ENCODE measurements at places on chromosomes 1 and 21.

DNA sequence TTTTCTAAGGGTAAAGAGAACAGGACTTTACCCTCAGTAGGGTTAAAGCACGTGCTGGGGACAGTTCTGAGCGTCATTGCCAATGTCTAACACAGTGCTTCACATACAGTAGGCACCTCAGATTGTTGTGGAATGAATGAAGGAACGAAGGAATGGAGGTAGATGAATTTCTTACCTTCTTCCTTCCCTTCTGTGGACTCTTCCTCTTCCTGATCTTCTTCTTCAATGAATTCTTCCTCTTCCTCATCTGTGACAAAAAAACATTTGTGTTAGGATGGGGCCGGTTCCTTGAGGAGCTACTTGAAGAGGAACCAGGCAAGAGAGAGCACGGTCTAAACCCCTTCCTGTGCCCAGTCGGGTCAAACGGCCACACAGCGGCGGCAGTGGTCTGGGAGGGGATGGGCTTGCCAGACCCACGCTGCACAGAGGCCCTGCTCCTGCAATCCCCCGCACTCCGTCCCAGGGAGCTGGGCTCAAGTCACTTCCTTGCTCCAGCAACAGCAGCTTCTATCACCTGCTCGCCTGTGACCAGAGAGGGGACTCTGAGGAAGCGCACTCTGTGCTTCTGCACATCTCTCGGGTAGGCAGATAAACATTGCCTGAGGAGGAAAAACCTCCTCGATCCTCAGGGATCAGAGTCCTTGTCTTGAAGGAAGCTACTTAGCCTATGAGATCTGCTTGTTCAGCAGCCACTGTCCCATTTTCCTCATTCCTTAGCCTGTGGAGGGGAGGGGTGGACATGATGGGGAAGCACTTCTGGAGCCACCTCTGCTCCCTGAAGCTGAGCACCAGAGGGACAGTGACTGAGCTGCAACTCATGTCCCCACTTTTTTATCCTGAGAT lies 8.0 kb upstream of the SLC30A2 start:
- DNase-seq, result no peak
- no peaks in the 10 kb centered on the region for H3K36me3 ChIP-seq
- H3K27me3 ChIP-seq, result no peaks in the 10 kb centered on the region
- H3K27ac ChIP-seq, result no peak overlapping the region
- H3K4me1 ChIP-seq, result no peaks in the 10 kb centered on the region
- H3K4me3 ChIP-seq, result no peak overlapping the region

GRCh38 chr1:20962576-20963258 lies 175.6 kb upstream of the HP1BP3 start:
- H3K27me3 ChIP-seq, result no peaks in the 10 kb centered on the region
- no peak overlapping the region for H3K27ac ChIP-seq
- DNase-seq, result no peak
- no peak overlapping the region for H3K4me3 ChIP-seq
- peaks cover 2% of the 10 kb centered on the region for H3K36me3 ChIP-seq
- no peaks in the 10 kb centered on the region for H3K4me1 ChIP-seq

GRCh38 chr1:74570797-74571492 lies 58.5 kb upstream of the LRRC53 start:
- H3K4me3 ChIP-seq, result no peak overlapping the region
- no peak for DNase-seq
- no peak overlapping the region for H3K27ac ChIP-seq
- H3K4me1 ChIP-seq, result no peaks in the 10 kb centered on the region

DNA sequence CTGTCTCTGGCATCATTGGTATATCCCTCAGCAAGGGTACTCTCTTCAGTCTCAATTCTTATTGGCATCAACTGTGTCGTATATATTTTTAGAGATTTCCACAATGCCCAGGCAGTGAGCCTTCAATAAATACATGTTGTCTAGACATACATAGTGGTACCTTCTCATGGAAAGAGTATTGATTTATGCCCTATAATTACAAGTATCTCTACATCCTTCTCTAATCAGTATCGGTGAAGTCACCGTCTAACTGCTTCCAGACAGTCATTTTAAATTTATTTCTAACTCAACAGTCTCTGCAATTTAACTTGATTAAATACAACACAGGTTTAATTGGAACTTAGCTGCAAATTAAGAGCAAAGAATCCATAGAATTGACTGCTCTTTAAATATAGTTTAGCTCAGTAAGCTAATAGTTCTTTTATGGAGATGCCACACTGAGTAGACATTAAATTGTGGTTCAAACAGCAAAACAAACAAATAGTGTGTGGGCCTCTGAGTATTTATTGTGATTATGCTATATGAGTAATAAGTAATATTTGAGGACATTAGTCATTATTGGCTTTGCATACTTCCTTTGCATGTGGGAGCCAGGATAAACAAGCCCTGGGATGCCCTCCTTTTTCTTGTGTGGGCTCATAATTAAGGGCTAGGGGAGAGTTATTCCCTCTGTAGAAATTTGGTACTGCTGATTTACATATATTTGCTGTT lies 126.9 kb upstream of the DUSP10 start:
- H3K4me3 ChIP-seq, result no peak overlapping the region
- H3K36me3 ChIP-seq, result no peaks in the 10 kb centered on the region
- no peaks in the 10 kb centered on the region for H3K4me1 ChIP-seq
- no peaks in the 10 kb centered on the region for H3K27me3 ChIP-seq
- no peak overlapping the region for H3K27ac ChIP-seq

DNA sequence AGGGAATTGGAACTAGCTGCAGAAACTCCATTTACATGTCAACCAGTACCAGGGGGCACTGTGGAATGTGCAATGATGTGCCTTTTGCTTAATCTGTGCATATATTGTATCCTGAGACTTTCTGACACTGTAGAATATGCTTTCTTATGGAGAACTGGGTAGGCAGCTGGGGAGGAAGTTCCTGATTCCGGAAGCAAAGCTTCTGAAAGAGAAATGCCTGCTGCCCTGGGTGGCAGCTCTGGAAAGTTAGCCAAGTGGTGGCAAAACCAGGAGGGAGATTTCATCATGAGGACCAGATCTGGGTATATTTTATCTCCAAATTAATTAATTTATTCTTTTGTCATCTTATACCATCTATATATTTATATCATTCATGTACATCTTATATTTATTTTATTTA lies 116.7 kb downstream of the XCL2 start:
- H3K36me3 ChIP-seq, result no peaks in the 10 kb centered on the region
- peaks cover 5% of the 10 kb centered on the region for H3K4me1 ChIP-seq
- DNase-seq, result no peak
- H3K27me3 ChIP-seq, result no peaks in the 10 kb centered on the region
- H3K27ac ChIP-seq, result no peak overlapping the region
- no peak overlapping the region for H3K4me3 ChIP-seq

DNA sequence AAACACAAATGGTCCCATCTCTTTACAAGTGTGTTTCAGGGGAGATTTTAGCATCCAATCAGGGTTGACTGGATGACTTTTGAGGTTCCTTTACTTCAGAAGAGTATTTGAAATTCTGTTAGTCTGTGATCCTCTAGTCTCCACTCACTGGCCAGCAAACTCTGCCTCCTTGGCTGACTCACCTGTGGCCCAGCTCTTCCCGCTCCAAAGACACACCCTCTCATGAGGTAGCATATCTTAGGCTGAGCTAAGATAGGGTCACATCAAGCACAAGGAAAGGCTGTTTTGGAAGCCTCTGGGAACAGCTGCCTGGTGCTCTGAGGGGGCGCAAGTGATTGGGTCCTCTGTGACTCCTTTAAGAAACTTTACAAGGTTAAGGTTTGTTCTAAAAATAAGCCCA lies 102.3 kb upstream of the FGGY start:
- no peak overlapping the region for H3K4me3 ChIP-seq
- no peaks in the 10 kb centered on the region for H3K36me3 ChIP-seq
- H3K4me1 ChIP-seq, result no peaks in the 10 kb centered on the region
- no peak for DNase-seq

DNA sequence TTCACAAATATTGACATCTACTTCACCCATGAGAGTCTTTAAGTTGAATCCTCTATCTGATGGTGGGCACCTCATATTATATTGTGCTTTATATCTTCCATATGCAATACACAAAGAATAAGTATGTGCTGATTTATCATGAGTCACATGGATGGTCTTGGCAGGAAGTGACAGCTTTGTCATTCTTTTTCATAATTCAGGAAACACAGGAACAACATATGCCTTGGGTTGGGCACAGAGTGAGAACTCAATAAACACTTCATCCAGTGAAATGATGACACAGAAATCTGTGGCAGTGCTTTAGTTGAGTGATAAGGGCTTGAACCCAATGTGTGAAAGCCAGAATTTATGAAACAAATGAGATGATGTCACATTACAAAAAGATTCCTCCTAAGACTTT lies 41.2 kb downstream of the GADD45A start:
- H3K4me1 ChIP-seq, result no peaks in the 10 kb centered on the region
- H3K4me3 ChIP-seq, result no peak overlapping the region
- no peak for DNase-seq
- no peaks in the 10 kb centered on the region for H3K27me3 ChIP-seq
- no peak overlapping the region for H3K27ac ChIP-seq

- no peaks in the 10 kb centered on the region for H3K4me1 ChIP-seq
- peaks cover 21% of the 10 kb centered on the region for H3K36me3 ChIP-seq
- no peak overlapping the region for H3K4me3 ChIP-seq
- DNase-seq, result no peak
- no peaks in the 10 kb centered on the region for H3K27me3 ChIP-seq
Measured at GRCh38 chr1:36239941-36240637, 15.8 kb downstream of the THRAP3 start.

GRCh38 chr1:29682171-29682918 lies 446.0 kb downstream of the PTPRU start:
- H3K4me3 ChIP-seq, result no peak overlapping the region
- H3K4me1 ChIP-seq, result no peaks in the 10 kb centered on the region
- H3K27me3 ChIP-seq, result no peaks in the 10 kb centered on the region
- DNase-seq, result no peak
- no peaks in the 10 kb centered on the region for H3K36me3 ChIP-seq

DNA sequence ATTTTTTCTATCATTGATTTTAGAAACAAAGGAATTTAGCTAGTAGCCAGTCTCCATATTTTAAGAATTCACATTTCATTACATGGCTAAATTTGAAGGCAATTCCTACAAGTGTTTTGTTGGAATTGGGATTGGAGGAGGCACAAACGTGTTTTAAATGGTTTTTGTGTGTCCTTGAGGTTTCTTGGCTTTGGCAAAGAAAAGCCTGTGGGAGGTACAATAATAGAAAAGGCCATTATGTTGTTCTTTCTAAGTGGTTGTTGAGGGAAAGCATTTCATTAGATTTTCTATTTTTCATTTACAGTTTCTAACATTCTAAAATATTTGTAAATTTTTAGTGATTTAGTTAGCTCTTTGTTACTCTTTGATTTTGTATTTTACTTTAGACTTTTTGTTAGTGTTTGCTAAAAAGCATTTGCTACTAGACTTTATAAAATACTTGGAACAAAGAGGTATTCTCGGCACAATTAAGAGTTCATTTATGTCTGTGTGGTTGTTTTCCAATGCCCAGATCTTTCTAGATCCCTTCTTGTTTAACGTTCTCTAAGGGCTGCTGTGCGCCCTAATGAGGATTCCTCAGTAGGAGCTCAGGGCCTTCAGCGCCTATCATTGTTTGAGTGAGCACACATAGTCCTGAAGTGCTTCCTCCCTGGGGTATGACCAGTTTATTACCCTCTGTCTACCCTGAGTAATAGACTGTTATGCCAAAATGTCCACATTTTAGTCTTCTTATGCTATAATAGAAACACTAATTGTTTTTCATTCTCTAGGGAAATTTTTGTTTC lies 70.0 kb upstream of the KIAA1614 start:
- H3K4me3 ChIP-seq, result no peak overlapping the region
- H3K27me3 ChIP-seq, result no peaks in the 10 kb centered on the region
- no peaks in the 10 kb centered on the region for H3K4me1 ChIP-seq
- H3K27ac ChIP-seq, result no peak overlapping the region

DNA sequence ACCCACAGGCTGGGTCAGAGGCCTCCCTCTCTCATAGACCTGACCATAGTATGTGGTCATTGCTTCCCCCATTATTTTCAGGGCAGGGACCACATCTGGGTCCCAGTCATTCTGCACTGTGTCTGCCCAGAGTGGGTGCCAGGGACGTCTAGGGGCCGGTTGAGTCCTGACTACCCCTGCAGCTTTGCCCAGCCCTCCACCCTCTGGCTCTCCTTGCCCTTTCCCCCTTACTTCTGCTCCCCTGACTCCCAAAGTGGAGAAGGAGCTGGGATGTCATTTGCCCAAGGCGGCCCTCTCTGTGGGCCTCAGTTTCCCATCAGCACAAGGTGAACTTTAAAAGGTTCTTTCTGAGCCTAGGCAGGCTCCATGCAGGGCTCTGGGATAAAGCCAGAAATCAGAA lies 4.3 kb upstream of the TTC22 start:
- H3K27ac ChIP-seq, result no peak overlapping the region
- H3K4me1 ChIP-seq, result peaks cover 12% of the 10 kb centered on the region
- H3K4me3 ChIP-seq, result no peak overlapping the region
- DNase-seq, result no peak
- no peaks in the 10 kb centered on the region for H3K27me3 ChIP-seq

DNA sequence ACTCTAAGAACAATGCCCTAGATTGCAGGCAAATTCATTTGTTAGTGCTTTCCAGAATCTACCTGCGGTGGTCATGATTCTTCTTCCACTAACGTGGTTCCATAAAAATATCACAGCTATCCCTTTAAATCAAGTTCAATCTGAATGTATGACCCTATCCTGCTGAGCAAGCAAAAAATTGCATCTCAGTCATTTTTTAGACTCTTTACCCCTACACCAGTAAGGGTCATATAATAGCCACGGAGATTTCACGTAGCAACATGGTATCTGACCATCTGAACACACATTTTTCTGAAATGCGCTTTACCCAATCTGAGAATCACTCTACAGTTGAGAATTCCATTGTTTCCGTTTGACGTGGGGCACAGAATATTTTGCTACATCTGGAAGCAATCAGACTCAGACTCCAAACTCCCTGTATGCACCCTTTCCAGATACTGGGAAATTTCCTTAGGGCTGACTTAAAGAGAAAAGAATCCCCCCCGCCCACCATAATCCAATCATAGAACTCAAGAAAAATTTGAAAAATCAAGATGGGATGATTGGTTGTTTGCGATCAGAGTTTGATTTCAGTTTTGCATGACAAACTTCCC lies 699.2 kb upstream of the ZP4 start:
- no peaks in the 10 kb centered on the region for H3K4me1 ChIP-seq
- no peak for DNase-seq
- H3K27ac ChIP-seq, result no peak overlapping the region
- no peaks in the 10 kb centered on the region for H3K27me3 ChIP-seq
- no peak overlapping the region for H3K4me3 ChIP-seq
- H3K36me3 ChIP-seq, result no peaks in the 10 kb centered on the region

DNA sequence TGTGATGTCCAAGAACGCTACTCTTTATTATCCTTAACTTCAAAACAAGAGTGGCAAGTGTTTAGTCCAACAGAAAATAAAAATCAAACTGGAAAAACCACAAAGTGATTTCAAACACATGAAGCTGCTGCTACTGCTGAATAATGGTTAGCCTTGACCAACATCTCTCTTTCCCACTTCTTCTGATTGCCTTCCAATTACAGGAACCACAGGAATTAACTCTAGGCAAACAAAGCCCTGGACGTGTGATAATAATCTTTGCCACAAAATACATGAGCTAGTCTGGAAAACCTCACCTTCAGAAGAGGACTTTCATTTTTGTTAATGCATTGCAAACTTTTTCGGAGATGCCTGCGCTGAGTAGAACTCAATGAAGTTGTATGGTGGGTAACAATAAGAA lies 48.6 kb upstream of the COL11A1 start:
- H3K4me1 ChIP-seq, result no peaks in the 10 kb centered on the region
- H3K4me3 ChIP-seq, result no peak overlapping the region
- no peaks in the 10 kb centered on the region for H3K27me3 ChIP-seq
- no peak overlapping the region for H3K27ac ChIP-seq

- no peaks in the 10 kb centered on the region for H3K27me3 ChIP-seq
- H3K4me1 ChIP-seq, result no peaks in the 10 kb centered on the region
- no peak overlapping the region for H3K4me3 ChIP-seq
- H3K36me3 ChIP-seq, result no peaks in the 10 kb centered on the region
- no peak for DNase-seq
- no peak overlapping the region for H3K27ac ChIP-seq
Measured at GRCh38 chr1:18447509-18448220, 33.1 kb upstream of the KLHDC7A start.

Data from effector memory CD4-positive, alpha-beta T cell (primary cell).